ENCODE measurements at places on chromosomes 16 and 17.

- DNase-seq, result no peak
Measured at GRCh38 chr16:84314373-84314772, 19.7 kb downstream of the WFDC1 start.

- DNase-seq, result no peak
Measured at GRCh38 chr16:84732674-84733352, 33.0 kb downstream of the USP10 start.

DNA sequence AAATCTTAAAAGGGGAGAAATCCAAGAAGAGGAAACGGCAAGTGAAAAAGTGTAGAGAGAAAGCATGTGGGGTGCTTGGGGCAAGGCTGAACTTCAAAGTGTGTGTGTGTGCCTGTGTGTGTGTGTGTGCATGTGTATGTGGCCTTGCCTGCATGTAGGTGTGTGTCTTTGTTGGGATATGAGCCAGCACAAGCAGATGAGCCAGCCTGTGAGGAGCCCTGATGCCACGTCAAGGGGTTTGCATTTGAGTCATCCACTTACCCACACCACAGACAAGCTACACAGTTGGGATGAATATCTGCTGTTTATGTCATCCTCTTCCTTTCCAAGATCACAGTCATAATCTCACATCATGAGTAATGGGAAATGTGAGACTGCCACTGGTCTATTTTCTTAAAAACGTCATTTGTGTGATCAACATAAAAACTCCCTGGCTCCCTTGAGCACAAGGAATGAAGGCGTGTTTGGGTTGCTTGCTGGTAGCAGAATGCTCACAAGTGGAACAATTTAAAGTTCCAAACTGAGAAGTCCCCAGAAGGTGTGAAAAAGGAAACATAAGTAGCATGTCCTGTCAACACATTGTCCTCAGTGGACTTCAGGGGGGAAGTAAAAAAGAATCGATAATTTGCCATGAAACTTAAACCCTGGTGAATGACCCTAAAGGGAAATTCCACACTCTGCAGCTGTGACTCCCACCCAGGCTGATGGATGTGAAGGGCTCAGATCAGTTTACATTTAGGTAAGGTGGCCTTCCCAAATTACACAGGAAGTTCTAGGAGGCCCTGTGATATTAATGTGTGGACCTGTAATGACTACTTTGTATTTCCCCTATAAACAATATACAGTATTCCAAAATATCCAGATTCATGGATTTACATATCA is 14.7 kb downstream of the KCTD19 start:
- peak; percentile 30 for DNase-seq

DNA sequence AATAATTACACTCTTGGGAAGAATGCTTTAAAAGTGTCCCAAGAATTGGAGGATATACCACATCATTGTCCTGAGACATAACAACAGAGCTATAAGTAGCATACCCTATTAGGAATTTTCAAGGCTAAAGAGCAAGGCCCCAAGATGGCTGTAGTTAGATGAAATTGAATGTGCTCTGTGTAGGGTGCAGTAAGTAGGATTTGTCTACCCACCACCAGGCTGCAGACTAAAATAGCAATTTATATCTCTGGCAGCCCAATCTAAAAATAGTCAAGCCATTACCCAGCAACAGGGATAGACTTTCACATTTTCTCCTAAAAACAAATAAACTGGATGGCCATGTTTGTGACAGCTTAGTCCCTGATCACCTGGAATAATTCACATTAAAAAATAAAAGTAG is 5.6 kb downstream of the MMD start:
- DNase-seq, result no peak

GRCh38 chr17:67362173-67362572 is 4.2 kb downstream of the PSMD12 start:
- DNase-seq, result no peak

GRCh38 chr17:43543300-43543699 is 2.8 kb downstream of the ETV4 start:
- no peak for DNase-seq

- no peak for DNase-seq
Measured at GRCh38 chr16:11308493-11309283, 27.6 kb upstream of the PRM1 start.

- no peak for DNase-seq
Measured at GRCh38 chr16:28053461-28053860, 10.1 kb downstream of the GSG1L start.

DNA sequence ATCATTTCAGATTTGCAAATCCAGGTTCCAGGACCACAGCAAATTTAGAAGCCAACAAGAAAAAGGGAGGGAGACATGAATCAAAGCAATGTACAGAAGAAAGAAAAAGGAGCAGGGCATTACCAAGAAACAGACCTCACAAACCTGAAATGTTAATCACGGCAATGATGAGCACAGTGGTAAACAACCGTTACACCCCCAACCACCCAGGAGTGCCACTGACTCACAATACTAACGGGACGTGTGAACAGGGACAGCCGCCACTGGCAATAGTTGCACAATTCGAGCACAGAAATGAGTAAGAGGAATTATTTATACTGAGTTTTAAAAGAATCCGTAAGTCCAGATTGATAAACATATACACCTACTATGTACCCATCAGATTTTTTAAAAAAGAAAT is 13.8 kb downstream of the USP22 start:
- no peak for DNase-seq

DNA sequence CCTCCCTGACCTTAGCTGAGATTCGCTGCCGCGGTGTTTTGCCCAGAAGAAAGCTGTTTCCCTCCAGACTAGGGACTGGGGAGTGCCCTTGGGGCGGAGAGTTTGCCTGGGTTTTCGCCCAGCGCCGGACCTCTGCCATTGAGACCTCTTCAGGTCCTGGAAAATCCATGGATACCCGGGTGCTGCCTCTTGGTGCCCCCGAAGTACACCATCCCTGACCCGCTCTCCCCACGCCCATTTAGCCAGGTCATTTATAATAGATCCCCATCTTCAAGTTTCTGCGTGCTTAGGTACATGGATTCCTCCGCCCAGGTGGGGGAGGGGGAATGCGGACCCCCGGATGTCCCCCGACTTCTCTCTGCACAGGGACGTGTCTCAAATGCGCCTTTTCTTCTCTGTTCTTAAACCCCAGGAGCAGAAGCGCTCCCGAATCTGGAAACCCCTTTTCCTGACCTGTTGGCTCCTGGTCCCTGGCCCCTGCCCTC is 15.0 kb upstream of the CBX8 start:
- no peak for DNase-seq

- DNase-seq, result no peak
Measured at GRCh38 chr16:80109581-80109980, 431.2 kb upstream of the DYNLRB2 start.

DNA sequence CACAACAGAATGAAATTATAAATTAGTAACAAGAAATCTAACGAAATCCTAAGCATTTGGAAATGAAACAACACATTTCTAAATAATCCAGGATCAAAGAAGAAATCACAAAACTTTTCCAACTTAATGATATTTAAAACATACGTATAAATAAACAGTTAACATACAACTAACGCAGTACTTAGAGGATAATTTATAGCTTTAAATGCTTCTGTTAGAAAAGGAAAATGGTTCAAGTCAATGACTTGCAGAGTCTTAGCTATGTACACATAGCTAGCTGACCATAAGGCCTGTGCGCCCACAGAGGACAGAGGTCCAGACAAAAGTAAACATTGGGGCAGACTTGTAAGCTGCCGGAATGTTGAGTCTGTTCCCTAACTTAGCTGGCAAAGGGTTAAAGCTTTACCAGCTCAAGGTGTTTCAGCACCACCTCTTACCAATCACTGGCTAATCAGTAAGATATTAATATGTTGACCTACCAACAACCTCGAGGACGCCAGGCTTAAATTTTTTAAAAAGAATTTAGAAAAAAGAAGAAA is 84.6 kb downstream of the PARN start:
- no peak for DNase-seq

- DNase-seq, result no peak
Measured at GRCh38 chr17:67950945-67951344, 45.3 kb downstream of the C17orf58 start.

DNA sequence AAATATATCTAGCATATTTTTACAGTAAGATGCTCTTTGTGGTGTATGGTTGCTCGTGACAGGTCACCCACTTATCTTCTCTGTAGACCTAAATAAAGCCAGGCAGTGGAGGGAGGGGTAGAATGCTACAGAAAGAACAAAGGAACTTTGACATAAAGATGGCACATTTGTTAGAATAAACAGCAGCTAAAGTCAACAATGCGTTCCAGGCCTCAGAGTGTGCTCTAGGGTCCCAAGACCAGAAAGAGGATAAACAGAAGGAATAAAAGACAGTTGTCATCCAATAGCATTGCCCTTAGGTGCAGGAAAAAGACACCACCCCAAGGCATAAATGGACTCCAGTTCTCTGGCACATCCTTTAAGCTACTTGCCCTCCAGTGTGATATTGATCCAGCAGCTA is 523.0 kb upstream of the CDH11 start:
- no peak for DNase-seq

- DNase-seq, result no peak
Measured at GRCh38 chr17:63191610-63192009, 225.6 kb downstream of the TANC2 start.

GRCh38 chr17:79645022-79645776 is 34.3 kb upstream of the RBFOX3 start:
- peak; percentile 1 for DNase-seq

Measured in dorsolateral prefrontal cortex (tissue), 122 donors.